Choroid plexus epithelial cell (primary cell): ENCODE measurements at places on chromosomes 2 and 18.
A peak's percentile ranks its signal among the peaks of the same experiment; 100 is the strongest.

- no peak for DNase-seq
Measured at GRCh38 chr2:217857624-217858506, 144.9 kb downstream of the TNS1 start.

- no peak for DNase-seq
Measured at GRCh38 chr18:70029163-70029562, 81.5 kb upstream of the CD226 start.

DNA sequence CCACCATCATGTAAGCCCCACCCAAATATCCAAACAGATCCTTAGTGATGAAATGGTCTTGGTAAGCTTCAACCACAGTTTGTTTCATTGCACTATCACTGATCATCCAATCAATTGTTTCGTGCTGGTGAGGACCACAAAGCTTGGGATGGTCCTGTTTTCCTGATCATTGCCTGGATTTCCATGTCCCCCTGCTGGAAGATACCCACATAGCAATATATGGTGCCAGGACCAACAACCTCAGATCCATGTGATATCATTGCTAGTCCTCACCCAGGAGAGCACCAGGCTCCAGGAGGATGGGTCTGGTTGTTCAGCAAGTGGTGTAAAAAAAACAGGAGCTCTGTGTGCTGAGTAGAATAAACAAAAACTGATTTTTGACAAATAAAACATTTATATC is 206.5 kb upstream of the SH3BP4 start:
- no peak for DNase-seq

DNA sequence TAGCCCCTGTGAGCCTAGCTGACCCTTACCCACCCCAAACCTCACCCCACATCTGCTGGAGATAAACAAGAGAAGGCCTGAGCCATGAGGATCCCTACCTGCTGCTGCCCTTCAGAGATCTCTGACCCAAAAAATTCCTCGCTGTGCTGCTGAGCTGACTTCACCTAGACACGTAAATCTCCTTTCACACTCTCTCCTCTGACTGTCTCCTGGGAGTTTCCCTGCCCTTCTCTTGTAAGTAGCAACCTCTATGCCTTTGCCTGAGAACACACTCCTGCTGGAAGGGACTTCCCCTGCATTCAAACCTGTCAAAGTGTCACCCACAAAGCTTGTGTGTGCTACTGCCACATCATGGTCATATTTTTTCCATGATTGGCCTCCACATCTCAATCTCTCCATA is 134.2 kb upstream of the NOL4 start:
- DNase-seq, result no peak

GRCh38 chr18:32157580-32157979 is 32.3 kb upstream of the MEP1B start:
- DNase-seq, result no peak

GRCh38 chr2:61853086-61853846 is 594 bp downstream of the FAM161A start:
- peak; percentile 13 for DNase-seq

GRCh38 chr2:109423556-109424359 is 190.0 kb downstream of the SEPTIN10 start:
- no peak for DNase-seq

DNA sequence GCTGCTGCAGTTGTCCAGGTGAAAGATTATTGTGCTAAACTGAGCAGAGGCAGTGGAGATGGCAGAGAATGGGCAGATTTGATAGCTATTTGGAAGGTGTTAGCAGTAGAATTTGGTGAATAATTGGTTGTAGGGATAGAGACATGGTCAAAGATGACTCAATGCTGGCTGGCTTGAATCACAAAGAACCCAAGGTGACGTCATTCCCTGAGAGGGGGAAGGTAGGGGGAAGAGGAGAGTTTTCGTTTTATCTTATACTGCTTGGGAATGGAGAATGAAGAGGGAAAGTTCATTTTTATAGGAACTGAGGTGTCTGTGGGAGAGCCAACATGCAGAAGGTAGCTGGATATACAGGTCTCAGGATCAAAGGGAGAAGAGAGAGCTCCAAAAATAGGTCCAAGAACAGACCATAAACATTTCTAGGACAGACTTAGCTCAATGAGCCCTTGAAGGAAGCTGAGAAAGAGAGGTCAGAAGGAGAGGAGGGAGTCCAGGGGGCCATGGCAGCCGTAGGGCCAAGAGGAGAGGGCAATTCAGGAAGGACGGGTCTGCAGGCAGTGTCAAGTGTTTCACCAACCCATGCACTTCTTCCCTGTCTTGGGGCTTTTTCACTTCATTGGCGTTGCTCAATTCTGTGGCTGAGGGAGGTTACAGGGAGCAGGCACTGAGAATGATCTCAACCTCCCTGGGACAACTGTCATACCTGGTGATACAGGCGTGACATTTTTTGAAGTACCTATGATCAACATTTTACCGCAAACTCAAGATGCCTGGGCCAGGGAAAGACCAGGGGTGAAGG is 281.3 kb downstream of the TDRD15 start:
- no peak for DNase-seq

GRCh38 chr2:161046876-161047275 is 113.4 kb upstream of the TANK start:
- no peak for DNase-seq

DNA sequence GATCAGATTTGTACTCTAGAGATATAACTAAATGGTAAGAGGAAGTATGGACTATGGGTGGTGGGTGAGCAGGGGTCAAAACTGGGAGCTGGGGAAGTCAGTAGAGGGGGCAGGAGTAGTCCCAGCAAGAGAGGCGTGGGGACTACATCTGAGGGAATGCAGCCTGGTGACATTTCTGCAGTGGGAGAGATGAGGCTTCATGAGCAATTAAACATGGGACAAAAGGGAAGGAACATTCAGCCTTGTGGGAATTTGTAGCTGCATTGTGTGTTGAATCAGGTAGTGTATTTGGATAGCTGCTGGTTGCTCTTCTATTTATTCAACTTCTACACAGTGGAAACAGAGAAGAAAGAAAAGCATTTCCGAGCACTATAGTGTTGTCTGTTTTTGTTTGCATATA is 3.6 kb downstream of the CNOT11 start:
- DNase-seq, result no peak

- DNase-seq, result no peak
Measured at GRCh38 chr18:56086786-56087185, 498.8 kb upstream of the TCF4 start.

DNA sequence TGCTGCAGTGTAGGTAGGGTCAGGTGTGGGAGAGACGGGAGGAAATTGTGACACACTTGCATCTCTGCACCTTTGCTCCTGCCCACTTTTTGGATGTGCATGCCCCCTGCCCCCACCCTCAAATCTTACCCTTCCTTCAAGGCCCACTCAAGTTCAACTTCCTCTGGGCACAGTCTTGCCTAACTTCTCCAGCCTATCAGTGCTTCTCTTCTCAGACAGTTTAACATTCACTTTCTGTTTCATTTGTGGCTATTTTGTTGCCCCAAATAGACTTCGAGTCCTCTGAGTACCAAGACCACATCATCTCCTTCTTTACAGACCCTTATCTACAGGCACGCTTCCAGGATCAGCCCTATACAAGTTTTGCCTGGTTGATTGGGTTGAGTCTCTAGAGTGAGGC is 2.7 kb downstream of the ST8SIA5 start:
- DNase-seq, result no peak

DNA sequence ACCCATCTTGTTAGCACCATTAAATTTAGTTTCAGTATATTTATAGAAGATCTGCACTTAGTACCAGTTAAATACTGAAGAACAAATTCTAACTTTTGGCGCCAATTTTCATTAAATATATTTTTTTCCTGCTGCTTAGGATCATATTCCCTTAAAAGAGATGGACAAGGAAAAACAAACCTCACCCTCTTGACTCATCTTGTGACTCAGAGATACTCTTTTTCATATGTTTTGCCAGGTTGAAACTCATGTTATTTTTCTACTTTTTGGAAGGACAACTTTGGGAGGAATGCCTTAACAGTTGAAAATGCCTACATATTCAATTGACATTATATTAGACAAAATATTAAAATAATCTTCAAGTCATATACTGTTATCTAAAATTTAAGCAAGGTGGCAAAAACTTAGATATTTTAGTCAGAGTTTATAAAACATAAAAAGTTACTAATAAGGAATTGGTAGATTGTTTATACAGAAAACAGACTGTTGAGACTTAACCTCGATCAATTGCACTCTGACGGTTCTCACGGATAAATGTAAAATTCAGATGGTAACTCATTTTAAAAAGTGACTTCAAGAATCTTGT is 36.2 kb downstream of the PNO1 start:
- DNase-seq, result peak; percentile 49

GRCh38 chr2:2291500-2292260 is 39.4 kb downstream of the MYT1L start:
- DNase-seq, result peak; percentile 17

GRCh38 chr2:119207447-119207846 is 16.2 kb upstream of the STEAP3 start:
- DNase-seq, result no peak

- no peak for DNase-seq
Measured at GRCh38 chr2:19051203-19051831, 307.1 kb downstream of the OSR1 start.

- no peak for DNase-seq
Measured at GRCh38 chr2:204112084-204112770, 175.7 kb downstream of the ICOS start.

DNA sequence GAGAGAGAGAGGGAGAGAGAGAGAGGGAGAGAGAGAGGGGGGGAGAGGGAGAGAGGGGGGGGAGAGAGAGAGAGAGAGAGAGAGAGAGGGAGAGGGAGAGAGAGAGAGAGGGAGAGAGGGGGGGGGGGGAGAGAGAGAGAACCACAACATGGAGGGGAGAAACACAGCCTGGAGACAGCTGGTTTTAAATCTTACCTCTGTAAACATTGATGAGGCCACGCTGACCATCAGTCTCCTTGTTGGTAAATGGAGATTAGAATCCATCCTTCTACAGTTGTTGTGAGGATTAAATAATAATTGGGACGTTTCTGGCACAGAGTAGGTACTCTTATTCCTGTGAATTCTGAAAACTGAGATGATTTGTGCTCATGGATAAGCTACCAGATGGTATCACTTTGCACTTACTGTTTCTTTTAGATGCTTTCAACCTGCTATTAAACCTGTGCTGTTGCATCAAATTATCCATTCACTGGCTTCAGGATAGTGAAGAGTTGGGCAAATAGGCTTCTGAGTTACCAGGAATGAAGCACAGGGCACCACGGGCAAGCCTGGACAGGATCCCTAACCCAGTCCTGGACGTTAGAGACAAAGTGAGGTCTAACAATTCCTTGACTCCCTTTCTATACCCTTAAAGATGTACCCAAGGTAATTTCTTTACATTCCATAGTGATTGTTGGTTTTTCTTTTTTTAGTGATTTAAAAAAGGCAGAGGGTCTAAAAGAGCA is 318.1 kb downstream of the ZNF521 start:
- no peak for DNase-seq

DNA sequence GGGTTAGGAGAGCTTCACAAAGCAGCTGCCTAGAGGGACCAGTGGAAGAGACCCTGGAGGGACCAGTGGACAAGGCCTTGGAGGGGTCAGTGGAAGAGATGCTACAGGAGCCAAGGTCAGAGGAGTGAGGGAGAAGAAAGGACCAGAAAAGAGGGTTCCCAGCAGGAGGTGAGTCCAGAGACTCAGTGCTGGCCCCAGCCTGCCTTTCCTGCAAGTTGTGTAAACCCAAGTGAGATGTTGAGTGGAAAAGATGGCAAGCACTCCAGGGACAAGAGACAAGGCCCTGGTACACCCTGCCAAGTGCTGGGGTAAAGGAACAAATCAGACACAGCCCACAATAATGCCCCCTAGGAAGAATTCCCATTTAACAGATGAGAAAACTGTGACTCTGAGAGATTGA is 94.4 kb downstream of the TTC32 start:
- no peak for DNase-seq

GRCh38 chr2:242057379-242058040 is 188.0 kb downstream of the RTP5 start:
- DNase-seq, result no peak

- no peak for DNase-seq
Measured at GRCh38 chr2:62222674-62223073, 26.8 kb downstream of the B3GNT2 start.

DNA sequence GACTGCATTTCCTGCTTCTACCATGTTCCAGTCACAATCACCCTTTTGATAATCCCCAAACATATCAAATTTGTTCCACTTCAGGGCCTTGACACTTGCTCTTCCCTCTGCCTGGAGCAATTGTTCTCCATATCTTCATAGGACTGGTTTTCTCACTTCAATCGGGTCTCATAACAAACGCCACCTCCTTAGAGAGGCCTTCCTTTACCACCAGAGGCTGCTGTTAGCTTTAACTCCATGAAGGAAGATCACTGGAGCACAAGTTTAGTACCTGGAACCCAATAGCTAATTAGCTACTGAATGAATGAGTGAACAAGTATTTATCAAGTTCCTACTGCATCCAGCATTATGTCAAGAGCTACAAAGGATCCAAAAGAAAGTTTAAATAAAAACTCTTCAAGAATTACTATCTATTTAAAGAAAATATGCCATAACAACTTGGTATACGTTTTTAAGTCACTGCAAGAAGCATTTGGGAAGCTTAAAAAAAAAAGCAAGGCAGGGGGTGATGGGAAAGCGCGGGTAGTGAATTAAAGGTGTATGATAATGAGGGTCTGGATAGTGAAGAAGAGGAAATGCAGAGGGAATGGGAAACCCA is 58.8 kb downstream of the BAZ2B start:
- peak; percentile 61 for DNase-seq

DNA sequence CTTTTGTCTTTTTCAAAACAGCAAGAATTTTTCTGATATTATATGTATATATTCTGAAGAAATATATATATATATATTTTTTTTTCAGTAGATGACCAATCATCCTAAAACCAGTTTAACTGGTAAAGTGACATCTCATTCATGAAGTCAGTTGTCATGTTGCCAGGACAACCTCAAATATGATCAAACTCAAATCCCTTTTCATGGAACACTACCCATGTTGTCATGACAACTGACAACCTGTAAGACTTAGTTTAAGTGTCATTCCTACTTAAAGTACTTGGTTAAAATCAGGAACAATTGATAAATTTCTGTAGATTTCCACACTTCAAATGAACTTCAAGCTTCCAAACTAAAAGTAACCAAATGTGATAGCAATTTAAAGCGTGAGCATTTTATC is 101.8 kb upstream of the ERBB4 start:
- no peak for DNase-seq

GRCh38 chr2:212158081-212158480 is 380.5 kb downstream of the ERBB4 start:
- no peak for DNase-seq

- peak; percentile 100 for DNase-seq
Measured at GRCh38 chr2:237128026-237128703, 42.5 kb downstream of the COPS8 start.

- DNase-seq, result no peak
Measured at GRCh38 chr2:6914828-6915227, 2.4 kb upstream of the RNF144A start.

DNA sequence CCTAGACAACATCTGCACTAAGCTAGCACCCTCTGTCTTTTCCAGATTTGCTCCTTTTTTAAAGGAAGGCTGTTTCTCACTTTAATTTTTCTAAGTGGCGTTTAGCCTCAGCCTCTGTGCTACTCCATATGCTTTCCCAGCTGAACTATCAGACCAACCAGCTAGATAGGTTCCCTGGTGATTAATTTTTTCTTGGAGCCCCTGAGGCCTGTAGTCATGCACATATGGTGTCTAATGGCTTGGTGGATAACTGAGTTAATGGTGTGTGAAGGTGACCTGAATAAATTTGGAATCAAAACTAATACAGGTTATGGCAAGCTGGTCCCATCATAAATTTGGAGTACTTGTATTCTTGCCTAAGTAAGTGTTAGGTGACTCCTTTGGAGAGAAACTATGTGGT is 135.5 kb downstream of the MGAT5 start:
- no peak for DNase-seq
